Kidney (tissue), 22 donors: ENCODE measurements at places on chromosomes 6 and 20. TPM values are rescaled to one million over a fixed set of nuclear protein-coding genes. Genes with fewer than 3 reads are reported as not detected.

- H3K36me3 ChIP-seq, result no peaks in the 10 kb centered on the region
- no peaks in the 10 kb centered on the region for H3K27me3 ChIP-seq
- no peaks in the 10 kb centered on the region for H3K4me1 ChIP-seq
- peak; percentile 5 for DNase-seq
- H3K4me3 ChIP-seq, result no peak overlapping the region
These were observed 13.9 kb downstream of the DEF6 start for GRCh38 chr6:35311390-35312075.

GRCh38 chr20:57388953-57389694 lies 2.1 kb upstream of the RBM38 start:
- peak overlapping the region; percentile 41 for H3K27ac ChIP-seq
- H3K27me3 ChIP-seq, result no peaks in the 10 kb centered on the region
- no peaks in the 10 kb centered on the region for H3K36me3 ChIP-seq
- DNase-seq, result peak; percentile 92
- peak overlapping the region; percentile 33 for H3K4me3 ChIP-seq

GRCh38 chr6:156348424-156348823 lies 428.8 kb upstream of the ARID1B start:
- H3K36me3 ChIP-seq, result no peaks in the 10 kb centered on the region
- no peak overlapping the region for H3K4me3 ChIP-seq

DNA sequence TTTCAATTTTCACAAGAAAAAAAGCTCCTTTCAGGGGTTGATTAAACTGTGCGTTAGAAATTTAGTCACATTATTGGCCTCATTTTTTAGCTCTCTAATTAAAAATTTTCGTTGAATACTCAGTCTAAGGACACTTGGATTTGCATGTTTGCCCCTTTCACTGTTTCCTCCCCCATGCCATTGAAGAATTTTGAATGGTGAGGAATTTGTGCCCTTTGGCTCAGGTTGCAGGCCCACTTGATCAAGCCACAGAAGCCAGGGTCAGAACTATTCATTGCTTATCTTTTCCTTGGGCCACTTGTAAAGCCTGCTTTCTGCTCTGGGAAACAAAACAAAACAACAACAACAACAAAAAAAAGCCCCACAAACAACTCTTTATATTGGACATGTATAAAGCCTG lies 12.2 kb downstream of the LIN28B start:
- H3K4me1 ChIP-seq, result no peaks in the 10 kb centered on the region
- no peak for DNase-seq
- no peaks in the 10 kb centered on the region for H3K27me3 ChIP-seq
- H3K36me3 ChIP-seq, result no peaks in the 10 kb centered on the region

DNA sequence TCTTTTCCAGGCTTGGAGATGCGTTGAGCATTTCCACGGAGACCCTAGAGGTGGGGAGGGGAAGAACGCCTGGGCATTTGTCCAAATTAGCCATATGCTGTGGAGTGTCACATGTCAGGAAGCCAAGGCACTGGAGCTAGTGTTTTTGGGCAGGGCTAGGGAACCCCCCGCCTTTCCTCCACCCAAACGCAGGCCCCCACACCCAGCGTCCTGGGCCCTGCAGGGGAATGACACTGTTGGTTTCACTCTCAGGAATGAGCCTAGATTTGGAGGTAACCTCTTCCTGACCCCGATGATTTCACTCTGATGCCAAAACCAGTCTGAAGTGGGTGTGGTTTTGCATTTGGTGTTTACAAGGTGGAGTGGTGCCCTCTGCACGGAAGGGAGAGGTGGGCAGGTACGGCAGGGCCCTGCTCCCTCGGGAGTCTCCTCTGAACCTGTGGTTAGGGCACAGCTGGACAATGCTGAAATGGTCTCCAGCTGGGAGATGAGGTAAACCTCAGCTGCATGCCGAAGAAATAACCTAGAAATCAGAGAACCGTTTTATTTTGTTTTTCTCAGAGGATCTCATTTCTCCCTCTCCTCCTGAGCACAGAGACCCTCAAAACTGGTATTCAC lies 29.5 kb downstream of the MTHFD1L start:
- H3K27me3 ChIP-seq, result no peaks in the 10 kb centered on the region
- H3K27ac ChIP-seq, result no peak overlapping the region
- H3K4me3 ChIP-seq, result no peak overlapping the region
- DNase-seq, result peak; percentile 30

DNA sequence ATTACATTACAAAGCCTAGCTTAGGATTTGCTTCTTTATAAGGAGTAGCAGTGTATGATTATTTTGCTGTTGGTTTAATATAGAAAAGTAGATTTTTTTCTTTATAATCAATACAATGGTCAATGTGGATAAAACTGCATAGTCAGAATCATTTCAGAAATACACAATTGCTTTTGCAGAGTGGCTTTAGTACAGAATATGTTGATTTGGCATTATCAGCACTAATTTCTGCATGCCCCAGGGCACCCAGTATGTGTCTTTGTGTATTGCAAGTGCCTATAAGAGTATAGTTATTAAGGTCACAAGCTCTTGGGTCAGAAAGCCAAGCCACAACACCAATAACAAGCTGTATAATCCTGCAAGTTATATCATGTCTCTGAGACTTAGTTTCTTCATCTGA lies 258.4 kb downstream of the PLCB1 start:
- DNase-seq, result no peak
- H3K36me3 ChIP-seq, result no peaks in the 10 kb centered on the region
- no peak overlapping the region for H3K27ac ChIP-seq
- peaks cover 5% of the 10 kb centered on the region for H3K4me1 ChIP-seq

- H3K4me3 ChIP-seq, result no peak overlapping the region
- no peak for DNase-seq
- no peak overlapping the region for H3K27ac ChIP-seq
- H3K4me1 ChIP-seq, result no peaks in the 10 kb centered on the region
These were observed 6.1 kb upstream of the PM20D2 start for GRCh38 chr6:89139509-89140346.

GRCh38 chr20:4084096-4084495 lies 68.7 kb upstream of the RNF24 start:
- H3K4me1 ChIP-seq, result no peaks in the 10 kb centered on the region
- H3K27me3 ChIP-seq, result no peaks in the 10 kb centered on the region
- no peak overlapping the region for H3K4me3 ChIP-seq
- DNase-seq, result no peak
- no peaks in the 10 kb centered on the region for H3K36me3 ChIP-seq

PRR18 gene
- 0.19 TPM for total RNA-seq

TP53INP2 gene
- 23.3 TPM for total RNA-seq

PPP1R3D gene
- 7.6 TPM for total RNA-seq

PRICKLE4 gene
- total RNA-seq, result 6.5 TPM

SMLR1 gene
- 0.16 TPM for total RNA-seq
